Stimulated activated CD8-positive, alpha-beta memory T cell treated with anti-CD3 and anti-CD28 coated beads, Interleukin-4, amount 100 ng/mL, for 1 hour (primary cell): ENCODE measurements at places on chromosomes 3 and 15.

- no peak for DNase-seq
Observed at GRCh38 chr3:166223120-166223519, 385.9 kb upstream of the BCHE start.

GRCh38 chr3:55686426-55687254, 199.5 kb upstream of the WNT5A start:
- no peak for DNase-seq

DNA sequence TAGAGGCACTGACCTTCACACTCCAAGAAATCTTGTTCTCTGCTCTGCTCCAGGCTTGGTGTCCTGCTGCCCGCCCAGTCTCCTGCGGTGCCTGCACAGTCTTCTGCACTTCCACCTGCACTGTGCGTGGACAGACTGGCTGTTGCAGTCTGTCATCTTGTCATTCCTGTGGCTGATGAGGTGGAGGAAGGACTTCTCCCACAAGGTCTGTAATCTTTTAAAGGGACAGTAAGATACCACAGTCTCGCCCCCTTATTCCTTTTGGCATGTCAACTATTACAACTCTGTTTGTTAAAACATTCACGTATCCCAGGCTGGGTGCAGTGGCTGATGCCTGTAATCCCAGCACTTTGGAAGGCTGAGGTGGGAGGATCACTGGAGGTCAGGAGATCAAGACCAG, 54.1 kb upstream of the IGF2BP2 start:
- DNase-seq = no peak

DNA sequence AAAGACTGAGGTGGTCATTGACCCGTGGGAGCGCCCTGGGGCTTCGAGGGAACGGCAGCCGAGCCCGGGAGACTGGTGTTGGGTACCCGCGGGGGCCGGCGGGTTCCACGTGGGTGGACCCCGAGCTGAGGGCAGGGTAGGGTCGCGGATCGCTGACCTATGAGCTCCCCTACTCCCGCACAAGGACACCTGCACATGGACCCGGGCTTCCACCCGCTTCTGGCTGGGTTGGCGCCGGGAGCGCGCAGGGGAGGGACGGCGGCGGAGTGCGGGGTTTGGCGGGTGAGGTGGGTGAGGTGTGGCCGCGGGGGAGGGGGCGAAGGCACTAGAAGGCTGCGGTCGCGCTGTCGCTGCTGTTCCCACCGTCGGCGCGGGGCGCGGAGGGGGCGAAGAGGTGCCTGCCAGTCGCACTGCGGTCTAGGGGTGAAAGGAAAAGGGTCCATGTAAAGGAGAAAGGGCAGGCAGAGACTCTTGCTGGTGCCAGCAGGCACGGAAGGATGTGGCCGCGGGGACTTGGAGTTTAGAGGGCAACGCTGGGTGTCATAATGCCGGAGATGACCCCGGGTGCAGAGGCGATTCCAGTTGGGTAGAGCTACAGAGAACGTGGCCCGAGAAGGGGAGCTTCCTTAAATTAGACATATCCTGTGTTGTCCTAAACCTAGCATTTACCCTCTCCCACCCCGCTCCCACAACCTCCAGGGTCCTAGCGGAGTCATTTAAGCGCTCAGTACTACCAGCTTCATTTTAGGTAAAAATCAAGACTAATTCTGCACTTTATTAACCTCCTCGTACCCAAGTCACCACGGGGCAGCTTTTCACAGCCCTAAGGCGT, 245.9 kb upstream of the TOPAZ1 start:
- DNase-seq = no peak

- no peak for DNase-seq
Observed at GRCh38 chr15:56857828-56858227, 60.6 kb upstream of the TCF12 start.
